Activated CD4-positive, alpha-beta T cell treated with anti-CD3 and anti-CD28 coated beads, Interleukin-2, Interleukin-4, amounts not matched to agents 100 ng/mL and 50 ng/mL, durations not matched to agents 16 hours and 8 hours (primary cell): ENCODE measurements at places on chromosomes 11 and 22.

DNA sequence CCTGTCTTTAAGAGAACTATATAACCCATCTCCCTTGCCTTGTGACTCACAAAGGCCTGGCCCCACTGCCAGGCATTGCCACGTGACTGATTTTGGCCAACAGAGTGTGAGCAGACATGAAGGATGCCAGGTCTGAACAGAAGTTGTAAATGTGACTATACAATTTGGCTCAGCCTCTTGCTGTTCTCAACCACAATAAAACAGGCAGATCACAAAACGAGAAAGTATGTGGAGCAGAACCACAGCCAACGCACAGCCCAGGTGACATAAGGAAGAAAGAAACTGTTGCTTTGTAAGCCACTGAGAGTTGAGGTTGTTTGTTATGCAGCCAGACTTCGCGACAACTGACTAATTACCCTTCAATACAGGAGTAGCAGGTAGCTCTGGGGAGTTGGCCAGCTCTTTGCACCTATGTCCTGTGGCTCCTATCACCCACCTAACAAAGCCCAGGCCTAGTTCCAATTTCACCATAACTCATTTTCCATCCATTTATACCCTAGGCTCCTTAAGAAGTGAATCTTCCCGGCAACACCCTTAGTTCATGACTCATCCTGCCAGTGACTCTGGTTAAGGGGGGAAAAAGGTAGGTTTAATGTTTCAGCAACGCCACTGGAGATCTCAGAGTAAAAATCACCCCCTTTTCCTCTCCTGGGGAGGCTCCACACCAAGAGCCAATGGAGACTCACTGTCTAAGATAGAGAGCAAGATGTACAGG is 53.7 kb downstream of the GALNT18 start:
- peak; percentile 58 for DNase-seq

DNA sequence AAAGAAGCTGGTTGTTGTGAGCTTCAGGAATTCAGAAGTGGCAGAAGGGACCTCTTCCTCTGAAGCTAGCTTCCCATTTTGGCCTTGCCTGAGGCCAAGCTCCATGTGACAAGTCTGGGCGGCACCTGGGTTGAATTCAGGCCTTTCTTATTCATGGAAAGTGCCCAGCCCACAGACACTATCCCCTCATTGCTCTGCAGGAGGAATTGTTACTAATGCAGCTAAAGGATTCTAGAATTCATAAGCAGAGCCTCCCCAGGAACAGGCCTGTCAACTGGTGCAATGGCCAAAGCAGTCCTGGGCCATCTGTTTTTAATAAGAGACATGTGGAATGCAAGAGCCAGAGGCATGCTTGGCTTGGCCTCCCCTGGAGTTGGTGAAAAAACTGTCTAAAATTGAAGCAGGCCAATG is 71.4 kb downstream of the SLC1A2 start:
- no peak for DNase-seq

DNA sequence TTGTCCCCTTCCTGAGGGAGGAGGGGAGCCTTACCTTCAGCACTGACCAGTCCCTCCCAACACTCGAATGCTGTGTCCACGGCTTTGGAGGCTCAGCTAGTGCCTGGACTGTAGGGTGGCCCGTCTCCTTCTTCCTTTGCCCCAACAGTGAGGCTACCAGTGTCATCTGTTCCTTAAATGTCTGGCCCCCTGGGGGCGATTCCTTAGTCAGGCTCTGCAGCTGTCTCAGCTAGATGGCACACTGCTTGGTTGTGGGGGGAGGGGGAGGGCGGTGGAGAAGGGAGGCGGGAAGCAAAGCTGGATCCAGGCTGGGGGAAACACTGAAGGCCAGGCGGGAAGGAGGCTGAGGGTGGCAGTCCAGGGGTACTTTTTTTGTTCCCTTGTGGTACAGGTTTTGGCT is at the start of gene IGSF22:
IGSF22 (minus strand) TSS at position 149 of the 400 bp plus-strand sequence. CDS start 1,952 bp downstream, outside the sequence.
- no peak for DNase-seq

- no peak for DNase-seq
These were observed 12.6 kb downstream of the PPARA start for GRCh38 chr22:46162771-46163556.

DNA sequence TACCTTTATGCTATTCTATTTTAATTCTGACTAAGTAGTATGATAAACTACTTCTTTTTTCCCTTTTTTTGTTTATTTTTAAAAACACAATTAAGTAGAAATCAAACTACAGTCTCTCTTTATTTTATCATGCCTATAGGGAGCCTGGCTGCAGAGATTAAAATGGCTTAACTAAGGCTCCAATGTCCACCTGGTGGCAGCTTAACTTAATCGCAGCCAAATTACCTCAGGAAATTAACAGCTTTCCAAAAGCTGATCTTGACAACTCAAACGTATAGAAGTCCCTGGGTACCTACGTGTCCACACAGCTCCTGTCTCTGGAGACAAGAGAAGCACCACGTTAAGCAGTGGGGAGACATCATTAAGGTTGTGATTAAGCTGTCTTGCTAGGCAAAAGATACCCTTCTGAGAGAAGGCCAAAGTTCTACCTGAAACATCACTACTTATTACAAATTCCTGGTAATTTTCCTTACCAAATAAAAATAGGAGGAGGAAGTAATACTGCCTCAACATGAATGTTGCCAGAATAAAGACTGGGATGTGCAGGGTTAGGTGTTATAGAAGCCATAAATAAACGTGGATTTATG is 63.2 kb upstream of the SNX19 start:
- DNase-seq = no peak

- DNase-seq = peak; percentile 50
These were observed 2.1 kb upstream of the HSPA8 start for GRCh38 chr11:123063826-123064657.

GRCh38 chr11:70064008-70064725 is 13.9 kb upstream of the ANO1 start:
- DNase-seq = no peak

GRCh38 chr11:61377461-61378160 is 14.8 kb upstream of the TMEM216 start:
- no peak for DNase-seq

- no peak for DNase-seq
These were observed 406.7 kb downstream of the TBC1D22A start for GRCh38 chr22:47168900-47169800.

DNA sequence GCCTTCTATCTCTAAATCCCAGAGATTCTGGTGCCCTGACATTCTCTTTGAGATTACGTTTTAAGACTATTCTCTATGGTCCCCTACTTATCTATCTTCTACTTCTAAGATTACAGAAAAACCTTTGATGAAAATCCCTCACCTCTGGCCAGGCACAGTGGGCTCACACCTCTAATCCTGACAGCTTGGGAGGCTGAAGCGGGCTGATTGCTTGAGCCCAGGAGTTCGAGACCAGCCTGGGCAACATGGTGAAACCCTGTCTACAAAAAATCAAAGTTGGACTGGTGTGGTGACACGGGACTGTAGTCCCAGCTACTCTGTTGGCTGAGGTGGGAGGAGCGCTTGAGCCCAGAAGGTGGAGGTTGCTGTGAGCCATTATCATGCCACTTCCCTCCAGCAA is 14.4 kb downstream of the NUP98 start:
- DNase-seq = no peak

GRCh38 chr11:73324116-73324515 is 16.0 kb downstream of the ARHGEF17 start:
- DNase-seq = no peak

DNA sequence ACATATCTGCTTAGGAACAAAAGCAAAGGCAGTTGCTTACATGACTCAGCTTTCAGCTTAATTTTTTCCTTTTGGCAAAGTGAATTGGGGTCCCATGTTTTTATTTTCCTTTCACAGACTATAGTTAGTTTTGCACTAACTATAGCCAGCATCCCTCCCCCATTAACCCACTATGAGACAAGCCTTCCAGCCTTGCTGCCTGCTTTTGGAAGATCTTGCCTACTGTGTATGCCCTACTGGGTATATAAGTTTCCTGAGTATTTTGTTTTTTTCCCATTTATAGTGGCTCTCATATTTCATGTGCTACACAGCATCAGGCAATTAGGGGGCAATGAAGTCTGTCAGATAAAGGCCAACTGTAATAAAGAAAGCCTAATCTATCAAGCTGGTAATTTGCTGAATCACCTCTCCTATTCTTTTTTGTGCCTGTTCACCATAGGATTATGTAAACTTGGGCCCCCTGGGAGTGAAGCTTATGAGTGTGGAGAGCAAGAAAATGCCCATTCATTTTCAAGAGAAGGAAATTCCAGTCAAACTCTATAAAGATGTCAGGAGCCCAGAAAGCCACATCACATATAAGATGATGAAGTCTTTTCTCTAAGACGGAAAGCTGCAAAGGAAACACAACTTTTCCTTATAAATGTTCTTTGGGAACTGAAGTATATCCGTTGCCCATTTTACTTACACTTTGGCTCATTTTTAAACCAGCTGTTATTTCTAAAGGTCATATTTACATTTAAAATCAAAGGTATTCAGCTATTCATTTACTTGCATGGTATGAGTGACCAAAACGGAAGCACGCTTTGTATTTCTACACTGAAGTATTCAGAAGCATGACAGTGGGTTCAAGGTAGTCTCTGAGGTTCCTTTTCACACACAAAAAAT is 64.0 kb downstream of the CCDC83 start:
- no peak for DNase-seq

GRCh38 chr11:134273317-134273712 is 2.9 kb upstream of the GLB1L3 start:
- DNase-seq = no peak
